ENCODE measurements at places on chromosomes 6 and 20.
A peak's percentile ranks its signal among the peaks of the same experiment; 100 is the strongest.

DNA sequence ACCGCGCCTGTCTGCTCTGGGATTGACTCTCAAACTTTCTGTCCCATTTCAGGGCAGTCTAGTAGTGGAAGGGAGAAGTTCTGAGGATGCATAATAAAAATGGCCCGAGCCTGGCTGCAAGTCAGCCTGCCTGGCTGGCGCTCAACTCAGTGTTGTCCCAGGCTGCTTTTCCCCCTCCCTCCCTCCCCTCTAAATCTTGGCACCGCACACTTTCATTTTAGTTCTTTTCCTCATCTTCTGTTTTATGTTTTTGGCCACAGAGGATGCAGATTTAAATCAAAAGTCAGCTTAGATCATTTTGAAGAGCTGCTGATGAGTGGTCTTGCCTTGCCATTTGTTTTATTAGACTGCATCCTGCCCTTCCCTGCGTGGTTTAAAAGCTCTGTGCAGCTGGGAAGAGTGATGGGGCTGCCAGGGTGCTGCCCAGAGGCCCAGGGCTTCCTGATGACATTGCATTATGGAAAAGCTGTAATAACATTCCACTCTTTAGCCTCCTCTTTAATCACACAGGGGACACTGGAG is 6.5 kb upstream of the UQCC2 start:
- DNase-seq = no peak

- no peak for DNase-seq
Measured at GRCh38 chr6:43575105-43575771, 600 bp downstream of the XPO5 start.

DNA sequence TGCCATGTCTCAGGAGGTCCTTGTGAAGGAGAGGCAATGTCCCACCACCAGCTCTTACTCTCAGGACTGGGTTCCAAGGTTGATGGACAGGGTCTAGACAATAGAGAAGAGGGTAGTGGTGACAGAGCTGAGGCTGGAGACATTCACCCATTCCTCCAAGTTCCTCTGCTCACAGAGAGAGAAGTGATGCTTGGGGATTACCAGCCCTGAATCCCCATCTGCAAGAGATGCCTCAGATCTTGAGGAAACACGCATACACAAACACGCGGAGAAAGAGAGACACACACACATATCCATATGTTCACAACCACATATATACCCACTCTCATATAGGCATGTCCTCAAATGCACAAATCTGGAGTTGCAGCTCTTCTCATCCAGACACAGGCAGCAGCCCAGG is 15.2 kb upstream of the CD83 start:
- DNase-seq = no peak

- DNase-seq = peak; percentile 56
Measured at GRCh38 chr6:109458774-109459531, 3.4 kb upstream of the MICAL1 start.

DNA sequence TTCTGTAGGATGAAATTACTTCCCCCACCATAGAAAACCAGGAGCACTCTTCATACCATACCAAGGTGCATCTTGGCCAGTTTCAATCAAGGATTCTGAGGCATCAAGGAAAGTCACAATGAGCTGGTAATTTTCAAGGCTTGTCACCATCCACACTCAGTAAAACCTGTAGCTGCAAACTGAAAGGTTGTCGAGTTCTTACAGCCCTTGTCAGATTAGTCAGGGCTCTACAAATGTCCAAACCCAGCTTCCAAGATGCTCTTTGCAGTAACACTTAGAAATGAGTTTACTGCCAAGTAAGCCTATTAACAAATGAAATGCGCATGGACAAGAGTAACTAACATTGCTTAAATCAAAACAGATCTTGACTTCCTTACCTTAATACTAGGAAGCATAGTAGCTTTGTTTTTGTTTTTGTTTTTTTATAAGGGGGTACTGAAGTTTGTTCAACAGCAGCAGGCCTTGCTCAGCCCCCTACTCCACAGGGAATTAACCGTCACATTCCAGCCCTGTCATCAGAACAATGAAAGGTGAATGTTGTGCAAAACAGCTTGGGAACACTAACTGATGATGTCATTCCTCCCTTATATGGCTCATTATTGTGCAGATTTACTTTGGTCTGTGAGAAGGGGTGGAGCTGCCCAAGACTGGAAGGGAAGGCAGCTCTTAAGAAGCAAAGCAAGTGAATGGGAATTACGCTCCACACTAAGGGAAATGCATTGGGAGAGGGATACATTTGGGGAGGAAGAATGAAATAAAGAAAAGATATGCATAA is 49.9 kb upstream of the TMEM30A start:
- no peak for DNase-seq

GRCh38 chr20:44959638-44960102 is 527 bp downstream of the TOMM34 start:
- DNase-seq = no peak

Data from ascending aorta (tissue), 2 donors.